ENCODE measurements at places on chromosomes 7 and 10. TPM values are rescaled to one million over a fixed set of nuclear protein-coding genes. Genes with fewer than 3 reads are reported as not detected.

The NRG3 gene
- total RNA-seq: 6.1 TPM

The UNCX gene
- total RNA-seq: 7.5 TPM

The CPN1 gene
- 2.2 TPM for total RNA-seq

The GPC2 gene
- 12.3 TPM for total RNA-seq

The HOXA9 gene
- 61.6 TPM for total RNA-seq

The GTF2IRD1 gene
- total RNA-seq: 39.9 TPM

The PHKG1 gene
- 29.3 TPM for total RNA-seq

The CLDN4 gene
- total RNA-seq: 132 TPM

The GARS1 gene
- total RNA-seq: 67.3 TPM

The YKT6 gene
- total RNA-seq: 54.8 TPM
